CD14-positive monocyte (primary cell): ENCODE measurements at places on chromosomes 2 and 18.

DNA sequence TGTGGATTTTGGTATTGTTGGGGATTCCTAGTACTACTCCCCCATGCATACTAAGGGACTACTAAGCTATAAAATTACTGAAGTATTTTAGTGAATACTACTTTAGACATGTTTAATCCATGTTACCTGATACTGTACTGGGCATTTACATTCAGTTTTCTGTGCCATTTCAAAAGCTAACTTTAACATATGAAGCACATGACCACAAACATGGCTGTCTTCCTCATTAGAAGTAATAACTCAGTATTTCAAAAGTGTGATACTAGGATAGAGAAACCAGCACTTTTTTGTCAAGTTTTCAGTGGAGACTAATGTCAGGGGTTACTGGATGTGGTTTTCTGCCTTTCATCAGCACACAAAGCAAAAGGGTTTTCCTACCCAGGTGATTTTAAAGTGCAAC, 27.9 kb downstream of the WDR33 start:
- DNase-seq = peak; percentile 3

DNA sequence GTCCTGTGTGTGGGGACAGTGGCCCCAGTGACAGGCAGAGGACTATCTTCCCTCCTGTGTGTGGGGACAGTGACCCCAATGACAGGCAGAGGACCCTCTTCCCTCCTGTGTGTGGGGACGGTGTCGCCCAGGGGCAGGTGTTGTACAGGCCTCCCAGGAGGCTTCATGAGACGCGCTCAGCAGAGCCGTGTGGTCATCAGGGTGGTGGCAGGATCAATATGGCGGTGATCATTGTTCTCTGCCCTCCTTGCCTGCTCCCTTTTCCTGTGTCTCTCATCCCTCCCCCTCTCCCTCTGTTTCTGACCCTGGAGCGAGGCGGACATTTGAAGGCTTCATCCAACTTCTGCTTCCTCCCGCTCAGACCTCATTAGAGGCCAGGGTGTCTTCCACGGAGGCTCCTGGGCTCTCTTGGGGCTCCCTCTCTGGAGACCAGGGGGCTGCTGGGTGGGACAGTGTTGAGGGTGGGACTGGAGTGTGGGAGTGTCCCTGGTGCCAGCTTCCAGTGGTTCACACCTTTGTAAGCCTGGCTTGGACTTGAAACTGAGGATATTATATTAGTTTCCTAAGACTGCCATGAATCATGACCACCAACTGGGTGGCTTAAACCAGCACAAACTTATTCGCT, 59.5 kb downstream of the ACKR3 start:
- no peak for DNase-seq

DNA sequence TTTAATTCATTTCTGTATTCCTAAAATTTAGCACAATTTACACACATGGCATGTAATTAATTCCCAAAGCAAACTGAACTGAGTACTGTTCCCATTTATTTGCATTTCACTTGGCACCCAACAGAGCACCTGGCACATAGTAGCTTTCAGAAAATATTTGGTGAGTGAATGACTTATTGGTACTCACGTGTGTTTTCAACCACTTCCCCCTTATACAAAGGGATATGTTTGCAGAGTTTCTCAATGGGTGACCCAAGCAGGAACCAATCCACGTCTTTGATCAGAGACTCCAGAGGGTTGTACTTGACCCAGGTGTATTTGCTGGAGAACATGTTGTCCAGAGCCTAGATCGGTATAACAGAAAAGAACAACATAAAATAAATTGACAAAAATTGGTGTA, 6.6 kb downstream of the GKN2 start:
- no peak for DNase-seq

DNA sequence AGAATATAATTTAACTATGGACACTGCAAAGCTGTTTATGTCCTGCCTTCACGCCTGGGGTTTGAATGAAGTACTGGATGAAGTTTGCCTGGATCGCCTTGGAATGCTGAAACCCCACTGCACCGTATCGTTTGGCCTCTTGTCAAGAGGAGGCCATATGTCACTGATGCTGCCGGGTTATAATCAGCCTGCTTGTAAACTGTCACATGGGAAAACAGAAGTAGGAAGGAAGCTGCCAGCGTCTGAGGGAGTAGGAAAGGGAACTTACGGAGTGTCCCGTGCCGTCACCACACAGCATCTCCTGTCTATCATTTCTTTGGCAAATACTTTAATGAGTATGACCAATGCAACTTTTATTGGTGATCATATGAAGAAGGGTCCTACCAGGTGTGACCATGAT, 105.8 kb downstream of the WDR7 start:
- peak; percentile 46 for DNase-seq

DNA sequence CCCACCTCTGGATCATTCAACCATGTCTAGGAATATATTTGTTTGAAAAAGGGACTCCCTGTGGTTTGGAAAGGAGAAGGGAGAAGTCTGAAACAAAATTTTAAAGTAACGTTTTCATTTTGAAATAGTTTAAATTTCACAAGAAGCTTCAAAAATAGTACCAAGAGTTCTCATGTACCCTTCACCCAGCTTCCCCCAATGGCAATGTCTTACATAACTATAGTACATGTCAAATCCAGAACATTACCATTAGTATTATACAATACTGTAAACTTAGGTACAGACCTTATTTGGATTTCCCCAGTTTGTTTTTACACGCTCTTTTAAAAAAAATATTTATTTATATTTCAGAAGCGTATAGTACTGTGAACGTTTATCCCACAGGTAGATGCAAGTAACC, 4.0 kb upstream of the LYG2 start:
- DNase-seq = no peak

- no peak for DNase-seq
Measured at GRCh38 chr18:21242141-21242779, at the start of gene GREB1L. Gene GREB1L (plus strand): TSS chr18:21242232. CDS start chr18:21383519, 141,287 bp downstream.

DNA sequence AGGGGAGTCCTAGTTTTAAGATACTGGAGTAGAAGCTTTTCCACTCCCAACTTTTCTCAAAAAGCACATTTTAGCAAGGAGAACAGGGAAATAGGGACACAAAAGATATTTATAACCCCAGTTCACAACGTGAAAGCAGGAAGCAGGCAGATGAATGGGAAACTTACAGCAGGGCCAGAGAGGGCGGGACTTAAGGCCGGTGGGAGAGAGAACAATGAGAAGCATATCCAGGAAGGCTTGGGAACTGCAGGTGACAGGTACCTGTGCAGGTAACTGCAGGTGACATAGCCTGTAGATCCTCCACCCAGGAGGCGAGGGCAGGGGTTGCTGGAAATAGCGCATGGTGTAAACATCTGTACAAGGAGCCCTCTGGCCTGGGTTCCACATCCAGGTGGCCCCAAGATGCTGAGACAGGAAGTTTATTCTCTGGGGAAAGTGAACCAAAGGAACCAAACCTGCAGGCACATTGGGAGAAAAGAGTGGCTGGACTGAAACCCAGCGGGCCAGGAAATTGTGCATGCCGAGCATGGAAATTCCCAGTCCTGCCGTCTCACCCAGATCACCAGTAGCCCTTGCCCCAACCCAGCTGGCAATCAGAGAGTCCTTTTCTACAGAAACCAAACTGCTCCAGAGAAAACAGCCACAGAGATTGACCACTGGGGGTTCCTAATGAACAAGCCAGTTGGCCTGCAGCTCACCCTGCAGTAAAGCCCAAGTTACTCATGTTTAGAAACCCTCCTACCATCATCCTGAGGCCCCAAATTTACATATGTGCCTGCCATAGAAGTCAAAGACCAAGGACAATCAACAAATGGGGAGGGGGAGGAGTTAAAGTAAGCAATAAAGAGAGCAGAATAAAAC, 24.3 kb upstream of the COL6A3 start:
- no peak for DNase-seq

GRCh38 chr2:119113489-119113770, 45.1 kb downstream of the C1QL2 start:
- no peak for DNase-seq

GRCh38 chr18:627231-627630, 30.2 kb upstream of the TYMS start:
- DNase-seq = no peak

- DNase-seq = peak; percentile 22
Measured at GRCh38 chr18:45978084-45978483, 11.0 kb upstream of the EPG5 start.

- DNase-seq = no peak
Measured at GRCh38 chr2:98915751-98916358, 20.2 kb downstream of the CRACDL start.

GRCh38 chr2:238868067-238868524, 20.2 kb downstream of the TWIST2 start:
- DNase-seq = no peak

- DNase-seq = no peak
Measured at GRCh38 chr2:74496997-74497776, 2.2 kb downstream of the LBX2 start.

DNA sequence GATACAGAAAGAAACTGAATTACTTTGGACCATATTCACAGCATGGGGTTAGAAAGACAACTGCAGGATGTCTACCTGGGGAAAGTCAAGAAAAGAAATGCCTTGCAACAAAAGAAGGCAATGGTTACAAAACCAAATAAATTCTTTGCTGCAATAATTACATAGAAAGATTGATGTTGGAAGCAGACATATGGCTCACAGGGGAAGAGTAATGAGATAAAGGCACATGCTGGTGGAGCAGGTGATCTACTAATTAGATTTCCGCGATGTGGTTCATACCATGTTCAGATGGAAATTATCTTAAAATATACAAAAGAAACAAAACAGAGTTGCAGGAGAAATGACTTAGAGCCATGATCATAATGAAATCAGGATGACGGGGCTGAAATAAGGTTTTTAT, 718.8 kb upstream of the PKDCC start:
- DNase-seq = no peak

DNA sequence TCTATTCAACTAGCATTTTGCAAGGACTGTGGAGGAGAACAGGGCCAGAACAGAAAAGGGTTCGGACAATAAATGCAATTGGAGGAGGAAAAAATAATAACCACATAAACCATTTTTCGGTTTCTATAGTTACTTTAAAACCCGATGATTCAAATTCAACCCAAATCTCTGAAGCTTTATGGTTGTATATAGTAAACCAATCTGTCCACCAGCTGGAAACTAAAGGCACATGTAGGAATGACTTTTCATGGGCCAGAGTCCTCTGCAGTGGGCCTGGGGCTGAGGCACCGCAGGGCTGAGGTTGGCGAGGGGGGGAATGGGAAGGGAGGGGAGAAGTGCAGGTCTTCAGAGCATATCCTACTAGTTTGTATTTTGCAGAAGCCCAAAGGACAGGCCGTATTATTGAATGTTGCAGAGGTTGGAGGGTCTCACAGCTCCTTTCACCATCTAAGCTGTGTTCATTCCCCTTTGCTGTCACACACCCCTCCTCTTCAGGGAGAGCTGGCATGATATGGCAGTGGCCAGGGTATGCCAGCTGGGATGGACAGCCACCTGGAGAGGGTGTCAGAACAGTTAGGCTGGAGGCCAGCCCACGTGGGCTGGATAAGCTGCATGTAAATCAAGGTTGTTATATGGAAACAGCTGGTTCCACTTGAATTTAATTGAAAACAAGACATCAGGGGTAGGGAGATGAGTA, 267.1 kb downstream of the PRKCE start:
- no peak for DNase-seq

DNA sequence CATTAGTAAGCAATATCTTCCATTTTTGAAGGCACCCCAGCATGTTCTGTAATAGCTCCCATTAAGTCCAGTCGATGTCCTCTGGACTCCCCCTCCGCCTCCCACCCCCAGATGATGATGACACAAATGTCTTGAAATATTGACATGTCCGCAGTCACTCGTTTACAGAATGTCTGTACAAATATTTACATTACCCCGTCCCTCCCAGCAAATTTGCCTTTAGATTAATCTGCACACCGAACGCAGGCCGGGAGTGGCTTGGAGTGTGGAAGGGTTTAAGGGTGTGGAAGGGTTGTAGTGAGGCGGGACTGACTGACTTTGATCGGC, 853 bp upstream of the OSBPL6 start:
- no peak for DNase-seq

DNA sequence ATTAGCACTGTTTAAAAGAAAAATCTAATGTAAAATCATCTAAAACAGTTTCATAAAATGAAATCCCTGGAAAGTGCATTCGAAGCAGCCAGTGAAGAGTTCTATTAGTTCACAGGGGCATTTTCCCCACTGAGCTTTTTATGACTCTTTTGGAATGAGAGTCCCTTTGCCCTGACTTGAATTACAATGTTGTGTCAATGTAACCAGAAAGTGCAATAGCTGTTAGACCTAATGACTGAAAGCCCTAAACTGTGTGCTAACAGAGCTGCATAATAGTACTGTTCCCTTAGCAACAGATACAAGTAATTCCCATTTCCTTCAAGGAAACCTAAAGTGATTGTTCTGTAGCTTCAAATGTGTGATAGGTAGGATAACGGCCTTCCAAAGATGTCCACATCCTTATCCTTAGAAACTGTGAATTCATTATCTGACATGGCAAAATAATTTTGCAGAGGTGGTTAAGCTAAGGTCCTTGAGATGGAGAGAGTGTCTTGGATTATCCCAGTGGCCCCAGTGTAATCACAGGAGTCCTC, 134.4 kb downstream of the L3MBTL4 start:
- no peak for DNase-seq

GRCh38 chr18:74493689-74494088, 2.5 kb upstream of the CNDP2 start:
- peak; percentile 59 for DNase-seq

DNA sequence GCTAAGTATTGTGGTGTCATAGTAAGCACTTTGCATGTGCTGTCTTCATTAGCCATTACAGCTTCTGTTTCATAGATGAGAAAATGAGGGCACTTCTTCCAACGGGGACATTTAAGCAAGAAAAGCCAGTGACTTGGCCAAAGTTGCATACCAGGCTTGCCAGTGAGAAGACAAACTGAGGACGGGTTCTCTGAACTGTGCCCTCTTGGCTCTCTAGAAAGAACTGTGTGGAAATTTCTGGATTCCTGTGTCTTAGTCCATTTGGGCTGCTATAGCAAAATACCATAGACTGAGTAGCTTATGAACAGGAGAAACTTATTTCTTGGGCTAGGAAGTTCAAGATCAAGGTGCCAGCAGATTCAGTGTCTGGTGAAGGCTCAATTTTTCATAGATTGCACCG, 13.3 kb downstream of the CTIF start:
- no peak for DNase-seq

DNA sequence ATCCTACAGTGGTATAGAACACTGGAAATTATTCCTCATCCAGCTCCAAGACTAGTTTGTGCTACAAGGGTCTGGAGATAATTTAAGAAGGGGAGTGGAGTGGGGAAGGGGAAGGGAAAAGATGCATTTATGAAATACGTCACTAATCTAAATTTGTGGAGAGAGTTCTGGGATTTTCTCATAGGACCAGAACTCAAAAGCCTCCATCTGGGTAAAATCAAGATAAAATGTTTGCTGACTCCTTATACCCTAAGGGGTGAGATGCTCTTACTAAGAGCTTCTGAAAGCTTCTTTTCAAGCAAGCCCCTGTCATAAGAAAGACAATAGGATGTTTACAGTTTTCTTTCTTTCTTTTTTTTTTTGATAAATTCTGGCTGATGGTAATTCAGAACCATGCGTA, 88.5 kb upstream of the RBMS1 start:
- no peak for DNase-seq

- DNase-seq = no peak
Measured at GRCh38 chr2:128178149-128178649, 87.2 kb downstream of the UGGT1 start.
